Kidney glomerular epithelial cell (primary cell): ENCODE measurements at places on chromosomes 4 and X.
A peak's percentile ranks its signal among the peaks of the same experiment; 100 is the strongest.

- no peak for DNase-seq
Observed at GRCh38 chrX:10630320-10630719, 9.9 kb upstream of the MID1 start.

DNA sequence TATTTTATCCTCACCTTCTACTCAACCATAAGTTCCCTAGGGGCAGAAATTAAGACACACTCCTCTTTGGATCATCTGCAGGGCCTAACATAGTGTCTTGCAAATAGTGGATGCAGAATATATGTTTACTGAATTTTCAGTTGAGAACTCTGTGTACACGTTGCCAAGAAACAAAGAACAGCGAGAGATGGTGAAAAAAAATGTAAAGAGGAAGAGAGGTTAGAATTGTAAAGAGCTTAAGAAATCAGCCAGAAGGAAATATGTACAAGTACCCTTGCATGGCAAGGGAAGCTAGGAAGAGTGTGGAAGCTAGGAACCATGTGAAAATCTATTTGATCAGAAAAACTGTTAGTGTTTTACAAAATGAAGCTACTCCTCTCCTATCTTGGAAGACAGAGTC, 431.0 kb downstream of the SMARCA1 start:
- no peak for DNase-seq

GRCh38 chrX:129631849-129632248, 22.9 kb downstream of the APLN start:
- no peak for DNase-seq

- no peak for DNase-seq
Observed at GRCh38 chrX:87924619-87925018, 407.0 kb downstream of the KLHL4 start.

DNA sequence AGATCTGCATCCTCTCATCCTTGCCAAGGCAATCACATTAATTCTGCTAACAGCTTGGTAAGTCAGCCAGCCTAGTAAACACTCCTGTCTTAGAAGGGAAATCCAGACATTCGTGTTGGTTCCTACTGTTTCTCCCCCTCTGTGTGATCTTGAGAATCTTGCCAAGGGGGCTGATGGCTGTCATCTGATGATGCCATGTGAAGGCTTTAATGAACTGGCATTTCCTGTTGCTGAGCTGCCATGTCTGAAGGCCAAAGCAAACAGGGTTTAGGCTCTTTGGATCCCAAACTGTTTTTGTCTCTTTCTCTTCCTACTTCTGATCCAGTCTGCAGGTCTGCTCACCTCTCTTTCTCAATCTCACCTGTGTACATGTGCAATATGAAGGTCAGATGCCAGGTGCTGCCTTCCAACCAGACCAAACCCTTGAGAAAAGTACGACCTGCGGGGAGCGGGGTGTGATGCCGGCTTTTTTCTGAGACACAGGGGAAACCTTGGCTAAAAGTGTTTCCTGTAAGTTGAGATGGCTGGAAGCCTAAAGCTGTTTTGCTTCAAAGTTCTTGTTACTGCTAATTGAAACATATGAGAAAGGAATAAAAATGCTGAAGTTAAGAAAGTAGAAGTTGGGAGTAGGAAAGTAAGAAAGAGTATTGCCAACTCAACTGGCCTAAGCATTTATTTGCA, 532.9 kb downstream of the ANKRD50 start:
- no peak for DNase-seq

DNA sequence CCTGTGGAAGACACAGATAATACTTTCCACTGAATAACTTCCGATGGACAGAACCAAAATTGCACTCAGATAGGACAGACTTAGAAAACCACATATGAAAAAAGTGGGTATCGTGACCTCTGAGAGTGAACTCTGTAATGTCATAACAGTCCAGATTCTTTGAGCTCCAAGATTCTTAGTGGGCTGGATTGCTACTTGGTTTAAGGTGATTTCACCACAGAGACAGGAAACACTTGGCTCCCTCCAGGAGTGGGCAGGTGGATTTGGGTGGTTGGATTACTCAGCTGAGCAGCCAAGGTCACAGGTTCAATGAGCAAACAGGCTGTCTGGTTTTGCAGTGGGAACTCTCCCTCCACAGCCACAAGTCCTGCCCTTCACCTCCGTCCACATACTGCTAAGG, 126.0 kb downstream of the AFAP1 start:
- DNase-seq: peak; percentile 90

DNA sequence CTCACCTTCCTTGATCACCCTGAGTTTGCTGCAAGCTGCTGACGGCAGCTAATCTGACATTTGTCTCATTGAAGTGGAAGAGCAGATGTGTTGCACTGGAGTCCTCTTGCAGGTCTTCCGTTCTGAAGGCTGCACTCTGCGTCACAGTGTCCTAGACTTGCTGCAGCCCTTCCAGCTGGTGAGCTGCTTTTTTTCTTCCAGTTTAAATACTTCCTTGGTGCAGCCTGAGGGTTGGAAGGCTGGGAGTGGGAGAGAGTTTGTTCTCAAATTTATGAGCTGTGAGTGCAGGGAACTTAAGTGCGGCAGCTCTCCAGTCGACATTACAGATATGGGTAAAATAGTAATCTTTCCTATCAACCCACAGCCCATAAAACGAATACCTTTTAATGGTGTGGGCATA, 303.6 kb upstream of the FAT1 start:
- DNase-seq: no peak

DNA sequence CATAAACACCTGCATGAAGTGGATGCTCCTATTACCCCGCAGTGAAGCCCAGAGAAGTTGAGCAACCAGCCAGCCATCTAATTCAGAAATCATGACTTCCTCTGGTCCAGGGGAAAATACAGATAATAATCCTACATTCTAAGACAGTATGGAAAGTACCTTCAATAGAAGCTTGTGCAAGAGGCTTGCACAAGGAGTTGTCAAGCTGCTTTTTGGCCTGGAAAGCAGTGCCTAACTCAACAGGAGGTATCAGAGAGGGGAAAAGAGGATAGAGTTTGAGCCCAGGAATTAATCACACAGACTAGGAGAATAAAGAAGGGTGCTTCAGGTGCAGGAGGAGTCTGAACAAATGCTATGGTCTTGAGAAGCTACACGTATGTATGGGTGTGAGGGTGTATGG, 26.7 kb downstream of the TMEM192 start:
- DNase-seq: no peak

GRCh38 chr4:71713611-71714203, 70.2 kb downstream of the GC start:
- peak; percentile 58 for DNase-seq

- no peak for DNase-seq
Observed at GRCh38 chrX:91079342-91080114, 355.1 kb upstream of the PABPC5 start.

GRCh38 chr4:105909787-105910281, 14.6 kb downstream of the NPNT start:
- no peak for DNase-seq

GRCh38 chr4:184410748-184411147, 63.6 kb downstream of the IRF2 start:
- no peak for DNase-seq

- no peak for DNase-seq
Observed at GRCh38 chr4:74610491-74610890, 165.6 kb downstream of the AREG start.

GRCh38 chrX:44093431-44093830, 120.2 kb upstream of the NDP start:
- no peak for DNase-seq

DNA sequence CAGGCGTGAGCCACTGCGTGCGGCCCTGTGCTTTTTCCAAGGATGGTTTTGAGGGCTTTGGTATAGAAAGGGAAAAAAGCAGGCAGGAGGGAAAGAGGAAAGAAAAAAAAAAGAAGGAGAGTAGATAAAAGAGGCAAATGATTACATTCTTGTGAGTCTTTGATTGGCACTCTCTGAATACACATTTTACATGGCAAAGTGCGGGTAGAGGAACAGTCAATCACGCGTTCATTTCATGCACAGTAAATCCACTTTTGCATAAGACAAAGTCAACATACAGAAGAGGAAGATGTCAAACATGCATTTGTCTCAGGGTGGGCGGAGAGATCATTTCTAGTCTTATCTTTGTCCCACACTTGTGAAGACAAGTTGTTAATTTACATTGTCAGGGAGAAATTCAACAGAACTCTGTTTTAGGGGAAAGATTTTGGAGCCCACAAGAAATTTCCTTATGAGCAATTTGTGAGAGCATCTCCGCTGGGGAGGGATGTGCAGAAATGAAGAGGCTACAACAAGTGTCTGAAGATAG, 183.2 kb downstream of the DHRSX start:
- no peak for DNase-seq

- DNase-seq: no peak
Observed at GRCh38 chrX:32153585-32153984, 1057.8 kb downstream of the DMD start.

- DNase-seq: no peak
Observed at GRCh38 chr4:172686021-172686420, 482.6 kb upstream of the GALNT7 start.

- DNase-seq: no peak
Observed at GRCh38 chr4:163330916-163331628, 1.3 kb downstream of the NPY1R start.

GRCh38 chr4:168408620-168409019, 71.7 kb downstream of the DDX60L start:
- peak; percentile 95 for DNase-seq

GRCh38 chr4:118335324-118335723, 17.5 kb downstream of the PRSS12 start:
- no peak for DNase-seq

GRCh38 chr4:155548173-155548572, 118.5 kb upstream of the GUCY1A1 start:
- no peak for DNase-seq

- no peak for DNase-seq
Observed at GRCh38 chrX:334971-335757, 16.6 kb upstream of the GTPBP6 start.

GRCh38 chr4:74944354-74944793, 11.5 kb downstream of the PARM1 start:
- DNase-seq: no peak

GRCh38 chrX:43375136-43375535, 281.0 kb upstream of the MAOA start:
- DNase-seq: no peak

- DNase-seq: no peak
Observed at GRCh38 chrX:141314441-141314840, 72.1 kb upstream of the SPANXC start.

- peak; percentile 59 for DNase-seq
Observed at GRCh38 chrX:110286106-110286505, 31.8 kb downstream of the AMMECR1 start.

DNA sequence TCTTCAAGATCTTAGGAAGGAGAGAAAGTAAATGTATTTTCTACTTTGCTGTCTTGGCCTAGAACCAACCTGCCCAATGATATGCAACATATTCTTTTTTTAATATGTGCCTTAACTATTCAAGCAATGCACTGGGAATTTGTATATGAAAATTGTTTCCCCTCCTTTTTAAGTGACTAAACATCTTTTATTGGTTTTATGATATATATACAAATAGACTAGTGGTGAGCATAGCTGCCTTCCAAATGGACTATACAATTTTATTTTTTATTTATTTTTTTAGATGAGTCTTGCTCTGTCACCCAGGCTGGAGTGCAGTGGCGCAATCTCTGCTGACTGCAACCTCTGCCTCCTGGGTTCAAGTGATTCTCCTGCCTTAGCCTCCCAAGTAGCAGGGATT, 10.3 kb downstream of the NOCT start:
- DNase-seq: no peak

DNA sequence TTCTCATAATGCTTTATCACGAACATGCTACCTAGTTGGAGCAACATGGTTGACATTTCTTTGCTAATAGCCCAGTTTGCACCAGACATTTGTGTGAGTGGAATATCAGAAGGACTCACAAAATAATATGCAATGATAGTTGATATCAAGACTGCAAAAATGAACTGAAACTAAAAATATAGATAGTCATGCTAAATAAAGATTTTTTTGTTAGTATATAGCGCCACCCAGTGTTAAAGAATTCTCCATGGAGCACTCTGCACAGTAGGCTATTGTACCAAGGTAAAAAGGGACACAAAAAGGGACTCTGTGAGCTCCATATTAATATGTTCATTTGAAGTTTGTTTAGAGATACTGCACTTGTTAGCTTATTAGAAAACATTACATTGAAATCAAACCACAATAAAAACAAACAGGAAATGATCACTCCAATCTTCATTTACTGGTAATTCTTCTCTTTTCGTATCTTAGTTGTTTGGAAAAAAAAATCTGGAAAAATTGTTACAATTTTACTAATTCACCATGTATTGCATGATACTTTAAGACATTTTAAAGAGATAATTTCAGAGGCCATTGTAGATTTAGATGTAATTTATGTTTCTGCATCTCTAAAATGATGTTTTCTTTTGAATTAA, 1509.6 kb downstream of the ADGRL3 start:
- DNase-seq: peak; percentile 31

- no peak for DNase-seq
Observed at GRCh38 chrX:17441965-17442364, 67.0 kb downstream of the NHS start.

DNA sequence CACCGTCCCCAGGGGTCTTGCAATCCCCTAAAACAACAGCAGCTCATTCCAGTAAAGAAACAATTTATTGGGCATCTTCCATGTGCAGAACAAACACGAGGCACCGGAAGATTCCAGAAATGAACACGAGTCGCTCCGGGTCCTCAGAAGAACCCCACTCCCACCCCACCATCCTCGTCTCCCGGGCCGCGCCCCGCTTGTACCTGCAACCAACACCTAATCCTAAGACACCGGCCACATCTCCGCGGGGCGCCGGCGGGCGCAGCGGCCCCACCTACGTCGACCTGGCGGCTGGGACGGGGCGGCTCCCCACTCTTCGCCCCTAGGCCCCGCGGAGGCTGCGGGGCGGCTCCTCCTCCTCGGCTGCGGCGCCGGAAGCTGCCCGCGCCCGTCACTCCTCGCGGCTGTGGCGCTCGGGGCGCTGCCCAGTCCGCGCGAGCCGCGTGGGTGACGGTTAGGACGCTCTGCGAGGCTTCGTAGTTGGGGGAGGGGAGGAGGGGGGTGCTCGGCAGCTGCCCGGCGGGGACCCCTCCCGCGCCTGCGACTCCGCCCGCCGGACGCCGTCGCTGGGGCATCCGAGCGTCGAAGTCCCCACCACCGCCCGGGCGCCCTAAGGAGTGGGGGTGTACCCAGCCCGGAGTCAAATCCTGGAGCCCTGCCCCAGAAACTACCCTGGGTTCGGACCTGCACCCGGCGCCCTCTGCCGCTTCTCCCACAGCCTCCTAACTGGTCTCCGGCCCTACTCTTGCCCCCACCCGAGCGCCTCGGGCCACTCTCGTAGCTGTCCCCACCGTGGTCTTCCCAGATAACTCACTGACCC, at the start of gene CCDC158:
Gene CCDC158 (minus strand): TSS at position 380 of the 820 bp plus-strand sequence. CDS start 17,934 bp downstream, outside the sequence.
- no peak for DNase-seq

GRCh38 chr4:86564795-86565194, 29.3 kb upstream of the PTPN13 start:
- peak; percentile 16 for DNase-seq

DNA sequence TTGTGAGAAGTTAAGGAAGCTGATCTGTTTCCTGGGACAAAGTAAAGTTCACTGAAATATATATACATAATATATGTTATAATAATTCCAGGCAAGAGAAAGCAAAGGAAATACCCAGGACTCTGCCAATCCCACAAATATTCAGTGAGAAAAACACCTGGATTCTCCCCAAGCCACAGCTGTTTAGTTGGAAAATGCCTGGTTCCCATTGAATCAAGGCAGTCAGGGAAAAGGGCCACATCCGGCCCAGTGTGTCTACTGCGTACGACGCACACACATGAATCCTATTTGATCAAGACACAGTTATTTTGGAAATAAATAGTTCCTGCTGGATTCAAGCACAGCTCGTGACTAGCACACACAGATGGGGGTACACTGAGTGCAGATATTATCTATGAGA, 6.3 kb upstream of the DCHS2 start:
- DNase-seq: no peak

- no peak for DNase-seq
Observed at GRCh38 chr4:126784966-126785580, 847.7 kb upstream of the INTU start.

- peak; percentile 7 for DNase-seq
Observed at GRCh38 chrX:129523079-129523911, at the start of gene SMARCA1. Gene SMARCA1, minus strand, starts transcription at chrX:129523490. Its CDS starts 120 bp downstream, at chrX:129523370.
